Liver (tissue), 10 donors: ENCODE measurements at places on chromosomes 1 and 21.

DNA sequence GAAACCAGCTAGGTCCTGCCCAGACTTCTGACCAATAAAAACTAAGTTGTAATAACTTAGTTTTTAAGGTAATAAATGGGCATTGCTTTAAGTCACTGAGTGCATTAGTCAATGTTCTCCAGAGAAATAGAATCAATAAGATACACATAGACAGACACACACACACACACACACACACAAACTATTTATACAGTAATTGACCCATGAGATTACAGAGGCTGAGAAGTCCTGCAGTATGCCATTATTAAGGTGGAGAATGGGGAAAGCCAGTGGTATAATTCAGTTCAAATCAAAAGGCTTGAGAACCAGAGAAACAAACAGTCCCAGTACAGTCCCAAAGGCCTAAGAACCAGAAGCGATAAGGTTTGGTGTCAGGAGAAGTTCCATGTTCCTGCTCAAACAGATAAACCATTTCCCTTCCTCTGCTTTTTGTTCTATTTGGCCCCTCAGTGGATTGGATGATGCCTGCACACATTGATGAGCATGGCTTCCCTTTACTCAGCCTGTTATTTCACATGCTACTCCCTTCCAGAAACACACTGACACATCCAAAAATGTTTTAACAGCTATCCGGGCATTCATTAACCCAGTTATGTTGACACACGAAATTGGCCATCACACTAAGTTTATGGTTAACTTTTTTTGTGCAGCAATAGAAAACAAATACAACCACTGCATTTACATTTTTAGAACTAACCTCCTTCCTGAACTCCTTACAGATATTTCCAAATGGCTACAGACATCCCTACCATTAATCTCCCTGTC, 828.2 kb upstream of the NCAM2 start:
- no peak for DNase-seq

DNA sequence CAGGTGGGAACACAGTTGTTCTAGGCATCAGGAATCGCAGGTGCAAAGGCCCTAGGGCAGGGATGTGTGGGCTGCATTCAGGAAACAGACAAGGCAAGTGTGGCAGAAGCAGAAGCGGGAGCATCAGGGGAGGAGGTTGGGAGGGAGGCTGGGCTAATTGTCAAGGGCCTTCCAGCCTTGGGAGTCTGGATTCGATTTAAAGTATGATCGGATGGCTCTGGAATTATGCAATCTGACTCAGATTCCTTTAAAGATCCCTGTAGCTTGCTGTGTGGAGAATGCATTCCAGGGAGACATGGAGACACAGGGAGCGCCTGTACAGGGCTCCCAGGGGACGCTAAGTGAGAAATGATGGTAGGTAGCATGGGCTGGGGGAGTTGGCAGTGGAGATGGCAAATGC, 86.5 kb downstream of the LACTBL1 start:
- DNase-seq = no peak

DNA sequence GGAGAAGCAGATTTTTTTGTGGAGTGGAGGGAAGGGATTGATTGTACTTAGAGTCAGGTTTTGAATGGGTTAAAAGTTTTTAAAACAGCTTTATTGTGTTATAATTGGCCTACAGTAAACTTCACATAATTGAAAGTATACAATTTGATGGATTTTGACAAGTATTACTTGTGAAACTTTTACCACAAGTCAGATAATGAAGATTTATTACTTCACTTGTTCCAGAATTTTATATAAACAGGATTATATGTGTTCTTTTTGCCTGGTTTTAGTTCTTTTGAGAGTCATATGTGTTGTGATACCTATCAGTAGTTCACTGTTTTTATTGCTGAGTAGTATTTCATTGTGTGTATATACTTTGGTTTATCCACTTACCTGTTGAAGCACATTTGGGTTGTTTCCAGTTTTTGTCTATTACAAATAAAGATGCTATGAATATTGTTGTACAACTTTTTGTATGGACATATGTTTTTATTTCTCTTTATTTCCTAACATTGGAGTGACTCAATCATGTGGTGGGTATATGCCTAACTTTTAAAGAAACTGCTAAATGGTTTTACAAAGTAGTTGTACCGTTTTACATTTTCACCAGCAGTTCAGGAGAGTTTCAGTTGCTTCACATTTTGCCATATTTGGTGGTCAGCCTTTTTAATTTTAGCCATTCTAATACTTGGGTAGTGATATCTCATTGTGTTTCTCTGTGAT, 71.0 kb downstream of the DYRK1A start:
- DNase-seq = no peak

DNA sequence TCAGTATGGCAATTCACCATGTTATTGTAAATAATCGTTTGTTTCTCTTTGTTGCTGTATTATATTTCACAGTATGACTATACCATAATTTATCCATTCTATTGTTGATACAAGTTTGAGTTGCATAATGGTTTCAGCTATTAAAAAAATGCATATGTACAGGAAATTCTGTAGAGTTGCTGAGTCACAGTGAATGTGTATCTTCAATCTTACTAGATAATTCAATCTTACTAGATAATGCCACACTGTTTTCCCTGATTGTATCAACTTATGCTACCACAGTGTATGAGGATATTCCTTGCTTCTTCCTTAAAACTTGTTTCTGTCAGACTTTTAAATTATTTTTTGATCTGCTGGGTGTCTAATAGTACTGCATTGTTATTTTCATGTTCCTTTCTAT, 3.5 kb upstream of the COA6 start:
- DNase-seq = no peak

DNA sequence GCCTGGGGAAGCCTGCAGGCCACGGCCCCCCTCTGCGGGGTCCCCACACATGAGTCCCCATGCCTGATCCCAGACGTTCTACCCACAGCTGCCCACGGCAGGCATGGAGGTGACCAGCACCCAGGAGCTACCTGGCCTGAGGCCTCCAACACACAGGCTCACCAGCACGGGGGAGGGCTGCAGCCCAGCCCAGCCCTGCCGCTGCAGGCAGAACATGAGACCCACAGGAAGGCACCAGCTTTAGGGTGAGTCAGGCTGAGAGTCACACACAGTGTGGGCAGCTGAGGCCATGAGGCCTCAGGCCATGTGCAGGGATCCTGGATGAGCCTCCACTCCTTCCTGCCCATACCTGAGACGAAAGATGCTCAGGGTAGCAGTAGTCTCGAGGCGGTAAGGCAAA, 121.1 kb downstream of the PSMG1 start:
- DNase-seq = no peak

GRCh38 chr1:217747156-217747769, 116.1 kb downstream of the SPATA17 start:
- DNase-seq = no peak

DNA sequence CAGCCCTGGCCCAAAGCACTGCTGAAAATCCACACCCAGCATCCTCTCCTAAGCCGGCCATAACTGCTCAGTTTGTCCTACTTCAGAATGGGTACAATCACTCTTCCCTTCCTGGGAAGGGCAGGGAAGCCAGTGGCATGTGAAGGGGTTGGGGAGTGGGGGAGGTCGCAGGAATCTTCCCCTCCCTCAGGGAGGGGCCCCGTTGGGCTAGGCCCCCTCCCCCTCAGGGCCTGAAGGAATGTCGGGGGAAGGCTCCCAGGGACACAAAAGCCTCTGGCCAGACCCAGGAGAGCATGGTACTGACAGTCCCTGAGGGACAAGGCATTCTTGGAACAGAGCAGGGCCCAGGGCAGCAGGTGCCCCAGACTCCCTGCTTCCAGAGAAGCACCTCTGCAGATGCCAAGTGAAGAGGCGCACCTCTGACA, 1.2 kb downstream of the ELOVL1 start:
- DNase-seq = no peak

DNA sequence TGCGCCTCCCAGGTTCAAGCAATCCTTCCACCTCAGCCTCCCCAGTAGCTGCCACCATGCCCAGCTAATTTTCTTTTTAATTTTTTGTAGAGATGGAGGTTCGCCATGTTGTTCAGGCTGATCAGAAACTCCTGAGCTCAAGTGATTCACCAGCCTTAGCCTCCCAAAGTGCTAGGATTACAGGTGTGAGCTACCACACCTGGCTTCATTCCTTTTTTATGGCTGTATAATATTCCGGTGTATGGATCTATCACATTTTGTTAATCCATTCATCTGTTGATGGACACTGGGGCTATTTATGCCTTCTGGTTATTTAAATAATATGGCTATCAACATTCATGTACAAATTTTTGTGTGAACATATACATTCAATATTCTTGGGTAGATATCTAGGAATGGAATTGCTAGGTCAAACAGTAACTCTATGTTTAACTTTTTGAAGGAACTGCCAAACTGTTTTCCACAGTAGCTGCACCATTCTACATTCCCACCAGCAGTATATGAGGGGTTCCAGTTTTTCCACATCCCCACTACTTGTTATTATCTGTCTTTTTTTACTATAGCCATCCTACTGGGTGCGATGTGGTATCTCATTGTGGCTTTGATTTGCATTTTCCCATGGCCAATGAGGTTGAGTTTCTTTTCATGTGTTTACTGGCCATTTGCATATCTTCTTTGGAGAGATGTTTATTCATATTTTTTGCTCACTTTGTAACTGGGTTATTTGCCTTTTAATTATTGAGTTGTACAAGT, 11.0 kb downstream of the SLC27A3 start:
- DNase-seq = no peak

GRCh38 chr21:36948686-36949085, 17.8 kb downstream of the HLCS start:
- DNase-seq = no peak

- no peak for DNase-seq
Observed at GRCh38 chr1:54976747-54977146, 3.7 kb upstream of the TMEM61 start.

- no peak for DNase-seq
Observed at GRCh38 chr21:14836950-14837349, 227.8 kb downstream of the NRIP1 start.

DNA sequence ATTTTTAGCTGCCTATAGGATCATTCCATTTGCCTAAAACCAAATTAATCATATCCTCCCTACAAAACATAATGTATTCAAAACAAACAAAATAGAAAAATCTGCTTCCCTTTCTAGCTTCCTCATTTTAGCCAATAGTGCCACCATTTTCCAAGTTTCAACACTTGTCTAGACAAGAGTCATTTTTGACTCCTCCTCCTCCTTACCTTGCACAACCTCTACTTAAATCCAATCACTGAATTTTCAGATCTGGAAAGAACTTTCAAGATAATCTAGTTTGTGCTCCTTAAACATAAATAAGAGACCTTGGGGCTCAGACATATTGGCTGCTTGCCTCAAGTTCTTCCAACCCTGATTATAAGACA, 7.4 kb downstream of the STX6 start:
- no peak for DNase-seq
